Left renal cortex interstitium (tissue), 4 donors: ENCODE measurements at places on chromosomes 3 and 15. TPM values are rescaled to one million over a fixed set of nuclear protein-coding genes. Genes with fewer than 3 reads are reported as not detected.

GRCh38 chr15:39502082-39502447, 78.8 kb upstream of the THBS1 start:
- no peak for DNase-seq

DNA sequence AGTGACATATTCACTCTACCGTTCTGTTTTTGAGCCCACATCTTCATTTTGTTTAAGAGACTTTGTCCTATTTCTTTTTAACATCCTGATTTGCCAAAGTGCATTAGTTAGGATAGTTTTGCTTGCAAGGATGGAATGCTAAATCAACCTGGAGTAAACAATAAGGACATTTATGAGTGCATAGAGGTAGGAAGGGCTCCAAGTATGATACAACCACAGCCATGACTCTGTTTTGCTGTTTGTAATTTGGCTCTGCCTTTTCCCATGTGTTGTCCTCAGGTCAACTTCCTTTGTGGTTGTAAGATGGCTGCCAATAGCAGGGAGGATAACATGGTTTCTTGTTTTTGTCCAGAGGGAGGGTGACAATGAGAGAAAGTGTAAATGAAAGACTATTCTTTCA, 66.4 kb upstream of the GOLIM4 start:
- no peak for DNase-seq

DNA sequence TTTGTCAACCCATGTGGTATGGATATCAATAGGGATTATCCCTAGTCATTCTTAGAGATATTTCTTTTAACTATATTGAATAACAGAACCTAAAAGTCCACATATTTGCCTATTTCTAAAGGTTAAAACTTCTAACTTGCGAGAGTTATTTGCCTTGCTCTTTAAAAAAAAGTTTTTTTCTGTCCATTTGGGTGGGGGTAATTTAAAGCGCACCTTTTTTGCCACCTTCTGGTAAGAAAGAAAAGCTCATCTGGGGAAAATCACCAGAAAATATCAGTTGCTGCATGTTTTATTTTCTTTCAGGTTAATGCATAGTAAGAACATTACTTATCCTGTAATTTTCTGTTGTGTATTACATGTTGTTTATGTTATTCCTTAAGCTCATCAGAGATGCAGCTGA, 242.0 kb upstream of the GOLGA6L4 start:
- no peak for DNase-seq

GRCh38 chr3:72977060-72977808, 19.4 kb upstream of the PPP4R2 start:
- DNase-seq = no peak

- no peak for DNase-seq
Observed at GRCh38 chr3:82390868-82391267, 629.4 kb upstream of the GBE1 start.

DNA sequence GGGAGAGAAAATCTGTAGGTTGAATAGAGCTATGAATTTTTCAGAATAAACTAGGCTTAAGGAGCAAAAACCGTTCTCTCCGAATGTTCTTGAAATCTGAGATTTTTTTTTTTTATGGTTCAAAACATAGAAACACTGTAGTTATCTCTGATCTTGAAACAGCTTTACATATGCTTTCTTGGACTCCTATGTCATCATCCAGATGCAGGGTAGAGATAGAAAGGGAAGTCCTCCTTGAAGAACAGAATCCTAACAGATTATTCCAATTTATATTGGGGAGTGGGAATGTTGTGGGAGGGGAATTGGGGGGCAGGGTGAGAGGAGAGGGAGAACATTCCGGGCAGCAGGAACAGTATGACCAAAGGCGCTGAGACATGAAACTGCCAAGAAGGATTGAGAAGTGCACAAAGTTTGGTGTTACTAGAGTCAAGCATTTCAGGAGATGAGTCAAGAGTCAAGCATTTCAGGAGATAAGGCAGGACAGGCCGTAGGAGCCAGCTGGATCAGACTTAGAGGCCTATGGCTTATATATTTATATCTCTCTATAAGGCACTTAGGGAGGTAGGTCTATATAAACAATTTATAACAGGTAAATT, 21.9 kb upstream of the ST3GAL6 start:
- DNase-seq = no peak

DNA sequence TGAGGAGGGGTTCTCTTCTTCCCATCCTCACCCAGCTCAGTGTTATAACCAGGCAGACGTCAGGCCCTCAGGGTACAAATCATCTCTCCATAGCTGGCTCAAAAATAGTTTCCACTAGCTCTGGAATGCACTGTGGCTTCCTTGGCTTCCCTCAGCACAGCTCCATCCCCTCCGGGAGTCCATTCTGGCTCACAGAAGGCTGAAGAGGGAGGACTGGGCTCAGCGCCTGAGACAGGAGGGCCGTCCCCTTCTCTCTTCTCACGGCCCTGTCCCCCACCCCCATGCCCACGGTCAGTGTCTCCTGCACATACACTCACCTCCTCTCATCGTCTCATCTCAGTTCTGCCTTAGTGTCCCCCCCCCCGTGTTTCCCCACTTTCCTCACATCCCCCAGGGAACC, 50.1 kb downstream of the UMPS start:
- no peak for DNase-seq

Gene BFSP2
- 0.14 TPM for polyA plus RNA-seq

Gene ATP10A
- polyA plus RNA-seq = 4.7 TPM

Gene MESP2
- polyA plus RNA-seq = 0.34 TPM

Gene GOLGA6L9
- polyA plus RNA-seq = 5.3 TPM
